ENCODE measurements at places on chromosomes 12 and 14.
A peak's percentile ranks its signal among the peaks of the same experiment; 100 is the strongest.

DNA sequence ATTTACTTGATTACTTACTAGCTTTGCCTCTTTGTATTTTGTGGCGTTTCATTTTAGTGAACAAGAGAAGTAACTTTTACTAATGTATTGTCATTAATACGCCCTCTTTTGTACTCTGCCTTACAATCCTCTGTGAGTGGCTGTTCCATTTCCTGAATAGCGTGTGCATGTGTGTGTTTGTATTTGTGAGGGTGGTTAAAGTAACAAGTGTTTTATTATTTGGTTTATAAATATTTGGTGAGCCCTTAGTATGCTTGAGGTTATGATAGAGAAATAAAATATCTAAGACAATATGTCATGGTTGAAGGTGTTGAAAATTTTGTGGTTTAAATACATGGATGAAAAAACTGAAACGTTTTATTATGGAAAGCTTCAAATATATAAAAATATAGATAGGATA lies 71.7 kb upstream of the REP15 start:
- DNase-seq: no peak

DNA sequence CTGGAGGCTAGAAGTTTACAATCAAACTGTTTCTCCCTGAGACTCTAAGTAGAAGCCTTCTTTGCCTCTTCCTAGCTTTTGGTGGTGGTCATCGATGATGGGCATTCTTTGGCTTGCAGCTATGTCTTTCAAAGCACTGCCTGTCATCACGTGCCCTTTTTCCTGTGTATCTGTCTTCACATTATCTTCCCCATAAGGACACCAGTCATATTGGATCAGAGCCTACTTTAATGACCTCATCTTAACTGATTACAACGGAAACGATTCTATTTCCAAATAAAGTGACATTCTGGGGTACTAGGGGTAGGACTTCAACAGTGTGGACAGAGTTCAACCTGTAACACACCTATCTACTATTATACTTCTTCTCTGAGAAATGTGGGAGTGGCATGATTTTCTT lies 31.1 kb upstream of the IFNG-AS1 start:
- no peak for DNase-seq

GRCh38 chr12:54358945-54359761 lies 5.1 kb downstream of the GPR84 start:
- peak; percentile 98 for DNase-seq

DNA sequence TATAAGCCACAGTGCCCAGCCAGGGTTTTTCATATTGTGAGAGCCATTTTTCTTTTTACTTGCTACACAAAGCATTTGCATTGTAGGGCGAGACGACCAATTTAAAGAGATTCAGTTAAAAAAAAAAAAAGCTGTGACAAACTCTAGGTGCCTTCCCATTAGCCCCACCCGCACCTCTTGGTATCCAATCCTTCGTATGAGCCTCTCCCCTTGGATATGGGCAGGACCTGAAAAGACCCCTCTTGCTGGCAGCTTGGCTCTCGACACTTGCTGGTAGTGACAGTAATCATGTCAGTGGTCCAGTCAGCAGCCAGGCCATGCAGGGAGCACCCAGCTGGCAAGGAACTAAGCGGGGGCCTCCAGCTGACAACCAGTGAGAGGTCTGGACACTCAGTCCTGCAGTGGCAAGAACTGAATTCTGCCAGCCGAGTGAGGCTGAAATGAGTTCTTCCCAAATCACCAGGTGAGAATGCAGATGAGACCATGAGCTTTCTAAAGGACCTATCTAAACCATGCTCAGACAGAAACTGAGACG lies 46.5 kb downstream of the SINHCAF start:
- DNase-seq: no peak

DNA sequence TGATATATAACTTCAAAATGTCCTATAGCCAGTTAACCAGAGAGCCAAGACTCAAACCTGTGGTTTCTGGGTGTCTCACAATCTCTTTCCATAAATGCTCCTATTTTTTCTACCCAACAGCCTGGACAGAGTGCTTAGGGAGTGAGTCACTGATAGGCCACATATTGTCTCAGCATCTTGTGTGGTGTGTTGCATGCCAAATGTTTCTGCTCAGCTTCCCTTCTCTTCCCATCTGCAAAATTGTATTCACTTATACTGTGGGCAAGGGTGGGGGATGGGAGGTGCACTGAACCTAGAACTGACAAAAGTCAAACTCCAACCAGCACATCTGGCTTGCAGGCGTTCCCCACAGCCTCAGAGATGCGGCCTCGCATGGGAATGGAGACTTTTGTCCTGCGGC lies 123.3 kb downstream of the KCNA5 start:
- DNase-seq: peak; percentile 17

GRCh38 chr12:92516277-92516600 lies 186.6 kb upstream of the PLEKHG7 start:
- no peak for DNase-seq

GRCh38 chr14:67928375-67928774 lies 108.8 kb downstream of the RAD51B start:
- no peak for DNase-seq

GRCh38 chr12:56537546-56537945 lies 15.9 kb downstream of the RBMS2 start:
- DNase-seq: no peak

DNA sequence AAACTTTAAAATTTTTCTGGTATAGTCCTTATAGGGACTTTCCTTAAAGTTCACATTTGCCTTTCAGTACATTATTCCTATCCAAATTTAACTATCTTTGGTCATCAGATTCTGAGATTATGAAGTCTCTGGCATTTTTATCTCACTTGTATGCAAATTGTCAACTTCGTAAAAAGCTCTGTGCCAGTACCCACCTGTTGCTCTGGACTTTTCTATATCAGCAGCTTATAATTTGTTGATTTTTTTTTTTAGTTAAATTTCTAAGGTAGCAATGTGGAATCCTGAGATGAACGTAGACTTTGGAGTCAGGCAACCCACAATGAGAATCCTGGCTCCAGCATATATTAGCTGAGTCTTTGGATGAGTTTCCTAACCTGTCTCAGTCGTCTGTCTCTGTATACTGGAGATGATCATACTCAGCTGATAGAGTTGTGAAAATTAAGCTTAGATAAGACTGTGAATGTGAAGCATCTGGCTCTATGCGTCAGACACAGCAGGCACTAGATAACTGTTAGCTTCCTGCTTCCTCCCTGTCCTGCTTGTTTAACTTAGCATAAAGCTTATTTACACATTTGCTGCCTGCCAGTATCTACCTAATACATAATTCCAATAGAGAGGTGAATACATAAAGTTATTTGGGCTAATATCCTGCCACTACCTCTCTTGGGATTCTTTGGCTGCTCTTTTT lies 59.8 kb downstream of the MARK3 start:
- DNase-seq: no peak

- peak; percentile 64 for DNase-seq
Observed at GRCh38 chr14:102951799-102952198, 29.3 kb downstream of the AMN start.

GRCh38 chr12:120259418-120260202 lies 5.9 kb downstream of the PXN start:
- no peak for DNase-seq

DNA sequence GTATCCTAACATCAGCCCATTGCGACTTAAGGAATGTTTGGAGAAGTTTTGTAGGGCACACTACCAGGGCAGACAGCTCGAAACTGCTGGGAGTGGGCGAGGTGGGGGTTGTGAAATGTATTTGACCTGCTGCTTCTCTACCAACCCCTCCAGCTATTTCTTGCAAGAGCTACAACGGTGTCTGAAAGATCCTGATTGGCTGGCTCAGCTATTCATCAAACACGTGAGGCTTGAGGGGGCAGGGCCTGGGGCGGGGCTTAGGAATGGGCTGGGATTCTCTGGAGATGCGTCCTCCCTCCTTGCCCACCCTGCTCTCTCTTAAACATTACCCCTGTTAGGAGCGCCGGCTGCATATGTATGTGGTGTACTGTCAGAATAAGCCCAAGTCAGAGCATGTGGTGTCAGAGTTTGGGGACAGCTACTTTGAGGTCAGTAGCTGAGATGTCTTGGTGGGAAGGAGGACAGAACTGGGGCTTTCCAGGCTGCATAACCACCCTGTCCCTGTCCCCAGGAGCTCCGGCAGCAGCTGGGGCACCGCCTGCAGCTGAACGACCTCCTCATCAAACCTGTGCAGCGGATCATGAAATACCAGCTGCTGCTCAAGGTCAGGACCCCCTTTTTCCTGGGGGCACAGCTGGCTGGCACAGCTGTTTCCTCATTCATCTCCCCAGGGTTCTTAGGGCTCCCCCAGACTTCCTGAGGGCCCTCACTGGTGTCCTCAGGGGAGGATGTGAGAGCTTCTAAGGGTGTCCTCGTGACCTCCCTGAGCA lies 3.1 kb downstream of the ARHGEF25 start:
- DNase-seq: no peak

DNA sequence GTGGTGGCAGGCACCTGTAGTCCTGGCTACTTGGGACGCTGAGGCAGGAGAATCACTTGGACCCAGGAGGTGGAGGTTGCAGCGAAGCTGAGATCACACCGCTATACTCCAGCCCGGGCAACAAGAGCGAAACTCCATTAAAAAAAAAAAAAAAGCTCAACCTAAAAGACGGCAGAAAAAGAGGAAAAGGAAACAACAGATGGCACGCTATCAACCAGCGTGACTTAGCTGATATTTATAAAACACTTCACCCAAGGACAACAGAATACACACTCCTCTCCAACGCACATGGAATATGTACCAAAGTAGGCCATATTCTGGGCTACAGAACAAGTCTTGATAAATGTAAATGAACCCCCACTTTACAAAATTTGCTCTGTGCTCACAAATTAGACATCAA lies 34.0 kb upstream of the CLMN start:
- DNase-seq: no peak

- DNase-seq: no peak
Observed at GRCh38 chr12:62292761-62293344, 32.6 kb downstream of the USP15 start.

- no peak for DNase-seq
Observed at GRCh38 chr14:54192610-54193009, 204.2 kb upstream of the CDKN3 start.

- no peak for DNase-seq
Observed at GRCh38 chr12:34388636-34389377, 366.5 kb downstream of the ALG10 start.

DNA sequence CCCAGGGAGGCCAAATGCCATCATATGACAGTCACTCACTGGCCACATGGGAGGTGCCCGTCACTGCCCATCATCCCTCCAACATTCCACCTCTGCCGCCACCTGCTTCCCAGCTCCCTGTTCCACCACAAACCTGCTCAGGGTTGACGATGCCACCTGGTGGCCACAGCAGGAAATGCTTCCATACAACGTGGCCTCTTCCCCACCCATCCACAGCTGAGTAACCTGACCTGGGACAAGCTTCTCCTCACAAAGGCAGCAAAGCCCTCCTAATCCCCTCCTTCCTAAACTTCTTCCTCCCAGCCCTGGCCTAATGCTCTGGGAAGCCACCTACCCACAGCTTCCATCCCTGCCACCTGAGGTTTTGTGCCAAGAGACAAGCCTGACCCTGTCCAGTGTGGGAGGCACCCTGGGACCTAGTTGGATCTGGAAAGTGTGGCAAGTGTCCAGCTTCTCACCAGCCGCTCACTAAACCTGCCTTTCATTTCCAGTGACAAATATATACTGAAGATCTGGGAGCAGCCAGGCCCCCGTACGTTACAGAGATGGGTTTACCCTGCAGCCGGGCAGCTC lies 4.3 kb downstream of the DEGS2 start:
- DNase-seq: no peak

GRCh38 chr12:7837366-7837765 lies 35.3 kb downstream of the SLC2A14 start:
- no peak for DNase-seq

- DNase-seq: no peak
Observed at GRCh38 chr14:102873546-102874061, 48.9 kb upstream of the AMN start.

GRCh38 chr12:132872975-132873421 lies 14.4 kb downstream of the CHFR start:
- no peak for DNase-seq

DNA sequence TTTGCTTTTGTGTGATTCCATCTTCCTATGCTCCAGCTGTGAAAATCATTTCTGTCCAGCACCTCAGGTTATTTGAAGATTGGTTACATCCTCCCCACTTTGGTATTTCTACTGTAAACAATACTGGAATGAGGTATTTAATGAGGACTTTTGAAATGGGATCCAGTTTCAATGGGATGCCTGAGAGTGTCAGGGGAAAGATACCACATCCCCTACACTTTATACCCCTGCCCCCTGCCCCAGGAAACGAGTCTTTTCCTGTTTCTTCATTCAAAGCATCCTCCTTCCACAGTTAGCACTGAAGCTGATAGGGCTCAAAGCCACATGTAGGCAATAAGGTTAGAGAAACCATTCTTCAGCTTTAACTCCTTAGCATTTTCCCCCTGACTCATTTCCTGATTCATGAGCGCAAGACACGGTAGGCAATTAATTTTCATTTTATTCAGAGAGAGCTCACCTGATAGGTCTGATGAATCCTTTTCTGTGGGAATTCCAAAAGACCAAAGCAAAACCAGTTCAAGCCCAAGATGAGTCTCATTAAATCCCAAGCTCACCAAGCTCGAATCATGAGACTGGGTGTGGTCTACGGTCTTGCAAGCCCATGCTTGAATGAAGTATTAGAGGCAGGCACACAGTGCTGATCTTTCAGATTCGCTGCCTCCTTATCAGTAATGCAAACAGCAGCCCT lies 143.6 kb upstream of the CRY1 start:
- DNase-seq: no peak

GRCh38 chr12:123106640-123107359 lies 44.1 kb downstream of the PITPNM2 start:
- DNase-seq: no peak

DNA sequence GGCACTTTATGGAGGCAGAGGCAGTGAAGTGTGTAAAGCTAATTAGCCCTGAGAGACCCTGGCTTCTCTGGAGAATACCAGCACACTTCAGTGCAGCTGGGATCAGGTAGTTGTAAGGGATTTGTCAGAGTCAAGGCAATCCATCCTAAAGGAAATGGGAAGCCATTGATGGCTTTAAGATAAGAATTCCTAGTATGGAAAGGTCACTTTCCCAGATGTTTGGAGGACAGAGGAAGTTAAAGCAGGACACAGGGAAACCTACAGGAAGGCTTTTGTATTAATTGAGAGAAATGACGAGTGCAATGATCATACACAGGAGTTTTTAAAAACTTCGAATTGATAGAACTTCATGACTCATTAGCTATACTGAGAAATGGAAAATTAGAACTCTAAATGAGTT lies 254.4 kb downstream of the SLC16A7 start:
- no peak for DNase-seq

Data from brain pericyte (primary cell).